ENCODE measurements at places on chromosomes 13 and 19.

DNA sequence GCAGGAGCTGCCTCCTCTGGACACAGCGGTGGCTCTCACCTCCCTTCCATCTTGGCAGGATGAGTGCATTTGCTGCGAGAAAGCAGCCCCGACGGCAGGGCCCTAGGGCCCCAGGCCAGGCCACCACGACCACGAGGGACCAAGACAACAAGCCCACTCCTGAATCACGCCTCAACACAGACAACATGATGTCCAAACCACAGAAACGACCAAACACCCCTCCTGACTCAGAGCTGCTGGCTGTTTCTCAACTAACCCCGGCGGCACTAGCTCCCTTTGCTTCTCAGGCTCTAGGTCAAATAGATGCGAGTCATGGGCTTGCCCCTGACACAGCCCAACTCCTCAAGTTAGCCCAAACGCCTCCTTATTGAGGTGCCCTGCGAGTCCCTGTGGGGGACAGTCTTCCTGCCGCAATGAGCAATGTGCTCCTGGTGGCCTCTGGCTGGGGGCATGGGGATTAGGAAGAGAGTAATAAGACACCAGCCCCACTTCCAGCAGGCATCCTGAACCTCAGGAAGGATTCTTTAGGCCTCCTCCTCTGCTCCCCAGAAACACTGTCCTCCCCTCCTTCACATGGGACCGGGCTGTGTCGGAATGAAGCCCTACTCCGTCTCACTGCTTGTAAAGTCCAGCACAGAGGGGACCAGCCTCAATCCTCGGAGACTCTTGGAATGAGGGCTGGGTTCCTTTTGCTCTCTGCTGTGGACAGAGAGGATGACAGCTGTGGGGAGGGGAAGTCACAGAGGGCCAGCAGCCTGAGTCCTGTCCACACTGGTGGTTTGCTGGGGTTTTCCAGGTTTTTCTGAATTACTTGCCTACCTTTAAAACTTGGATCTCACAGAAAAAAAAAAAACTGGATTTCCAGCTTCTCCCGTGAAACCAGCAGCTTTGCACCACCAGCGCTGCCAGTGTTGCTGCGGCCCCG, 6.9 kb upstream of the ATF5 start:
- DNase-seq = peak; percentile 28

DNA sequence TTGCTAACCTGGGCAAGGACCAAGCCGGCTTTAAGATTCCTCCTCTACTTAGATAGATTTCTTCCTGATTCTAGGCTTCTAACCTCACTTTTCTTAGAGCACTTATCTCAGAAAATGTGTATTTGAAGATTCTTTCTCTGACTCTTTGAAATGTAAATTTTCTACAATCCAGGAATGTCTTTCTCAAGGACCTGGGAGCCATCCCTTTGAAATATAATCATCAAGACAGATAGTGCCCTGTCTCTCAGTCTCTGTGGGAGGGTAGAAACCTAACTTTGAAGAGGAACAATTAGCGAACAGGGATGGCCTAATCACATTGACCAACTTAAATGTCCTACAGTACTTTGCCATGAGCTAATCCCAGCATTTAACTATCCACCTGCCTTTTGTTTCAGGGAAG, 1646.0 kb downstream of the PCDH9 start:
- no peak for DNase-seq

GRCh38 chr13:34431827-34432581, 510.1 kb upstream of the NBEA start:
- DNase-seq = no peak

DNA sequence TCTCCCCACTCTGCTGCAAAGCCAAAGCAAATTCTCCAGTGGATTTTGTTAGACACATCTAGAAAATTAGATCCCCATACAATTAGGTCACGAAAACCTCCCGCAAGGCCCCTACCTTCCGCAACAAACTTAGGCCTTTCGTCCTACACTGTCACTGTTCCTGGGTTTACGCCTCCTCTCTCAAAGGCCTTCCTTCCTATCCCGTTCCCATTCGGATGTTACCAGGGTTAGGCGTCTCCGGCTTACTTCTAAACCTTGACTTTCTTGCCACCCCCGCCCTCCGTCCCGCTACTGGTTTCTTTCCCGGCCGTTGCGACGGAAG, 754 bp downstream of the RNF6 start:
- peak; percentile 88 for DNase-seq

- no peak for DNase-seq
Observed at GRCh38 chr13:20116213-20116612, 44.6 kb downstream of the GJA3 start.

- DNase-seq = no peak
Observed at GRCh38 chr19:42156571-42156970, 24.3 kb upstream of the POU2F2 start.

DNA sequence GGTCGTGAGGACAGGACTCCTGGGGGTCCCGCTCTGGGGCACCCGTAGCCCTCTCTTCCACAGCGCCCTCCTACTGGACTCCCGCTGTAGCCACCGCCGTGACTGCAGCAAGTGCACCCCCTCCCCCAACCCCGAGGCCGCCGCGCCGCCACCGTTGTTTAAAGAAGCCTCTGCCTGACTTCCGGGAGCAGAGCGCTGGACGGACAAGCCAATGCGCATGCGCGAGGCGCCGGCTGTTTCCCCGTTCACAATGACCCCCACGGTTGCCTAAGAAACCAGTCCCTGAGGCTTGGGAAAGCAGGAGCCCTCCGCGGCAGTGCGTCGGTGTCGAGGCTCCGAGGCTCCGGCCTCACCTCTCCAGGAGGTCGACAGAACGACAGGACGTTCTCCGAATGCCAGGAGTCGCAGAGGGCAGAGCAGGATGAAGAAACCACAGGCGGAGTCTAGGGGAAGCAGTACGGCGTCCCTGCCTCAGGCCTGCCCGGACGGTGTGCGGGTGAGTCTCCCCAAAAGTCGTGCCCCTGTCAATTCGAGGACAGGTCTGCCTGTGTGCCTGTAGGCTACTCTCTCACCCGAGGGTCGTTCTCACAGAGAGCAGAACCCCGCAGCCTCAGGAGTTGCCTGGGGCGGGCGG, 70.5 kb upstream of the ZNF420 start:
- DNase-seq = no peak

DNA sequence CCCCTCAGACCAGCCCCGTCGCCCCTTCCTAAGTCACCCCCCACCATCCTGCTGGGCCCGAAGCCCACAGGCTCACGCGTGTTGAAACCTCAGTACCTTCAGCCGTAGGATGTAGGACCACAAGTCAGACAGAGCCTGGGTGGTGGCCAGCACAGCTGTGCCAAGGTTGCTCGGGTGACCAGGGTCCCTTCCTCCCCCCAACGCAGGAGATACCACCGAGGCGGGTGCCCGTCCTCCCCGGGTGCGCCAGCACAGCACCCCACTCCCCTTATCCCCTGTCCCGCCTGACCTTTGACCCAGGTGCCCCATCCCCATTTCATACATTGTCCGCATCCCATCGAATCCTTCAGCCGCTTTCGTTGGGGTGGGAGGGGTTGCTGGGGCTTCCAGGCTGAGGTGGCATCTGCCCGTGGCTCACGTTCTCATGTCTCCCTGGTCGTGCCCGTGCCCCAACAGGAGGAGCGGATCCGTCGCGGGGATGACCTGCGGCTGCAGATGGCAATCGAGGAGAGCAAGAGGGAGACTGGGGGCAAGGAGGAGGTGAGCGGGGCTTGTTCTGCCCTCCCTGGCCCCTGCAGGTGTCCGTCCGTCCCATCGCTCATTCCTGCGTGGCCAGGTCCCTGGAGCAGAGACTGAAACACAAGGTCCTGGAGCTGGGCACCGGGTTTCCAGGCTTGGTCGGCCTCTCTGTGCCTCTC, 14.5 kb downstream of the EPN1 start:
- DNase-seq = no peak

DNA sequence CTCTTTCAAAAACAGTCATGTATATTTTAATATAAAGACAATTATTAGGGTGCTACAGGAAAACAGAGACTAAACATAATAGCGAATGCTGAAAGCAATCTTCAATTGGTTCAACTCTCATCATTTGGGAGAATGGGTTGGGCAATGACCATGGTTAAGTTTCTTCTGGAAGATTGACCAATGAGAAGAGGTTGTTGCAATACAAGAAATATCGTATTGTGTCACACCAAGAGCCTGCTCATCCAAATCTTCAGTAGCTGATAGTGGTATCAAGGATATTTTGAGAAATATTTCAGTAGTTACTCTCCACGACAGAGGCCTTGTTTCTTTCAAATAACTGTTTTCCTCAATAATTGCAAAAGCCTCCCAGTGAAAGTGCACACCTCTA, 83.0 kb upstream of the FNDC3A start:
- DNase-seq = no peak

GRCh38 chr19:18173054-18173571, 500 bp upstream of the IFI30 start:
- DNase-seq = no peak

- no peak for DNase-seq
Observed at GRCh38 chr13:112710855-112711527, 21.2 kb downstream of the ATP11A start.

- no peak for DNase-seq
Observed at GRCh38 chr13:105345730-105346129, 1189.7 kb downstream of the EFNB2 start.

DNA sequence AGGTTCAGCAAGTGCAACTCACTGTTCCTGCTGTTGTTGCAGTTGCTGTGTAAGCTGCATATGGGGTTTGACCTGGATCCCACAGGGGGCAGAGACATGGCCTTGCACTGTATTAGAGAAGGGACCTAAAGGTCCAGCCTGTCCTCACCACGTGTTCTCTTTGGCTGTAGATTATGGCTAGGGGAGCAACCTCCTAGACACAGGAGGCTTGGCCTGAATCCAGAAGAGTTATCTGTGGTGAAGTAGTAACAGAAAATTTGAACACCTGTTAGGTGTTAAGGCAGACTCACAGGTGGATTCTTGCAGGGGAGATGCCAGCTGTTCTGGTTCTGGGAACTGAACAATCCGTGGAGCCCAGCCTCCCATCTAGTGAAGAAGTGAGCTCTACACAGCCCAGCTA, 3.4 kb upstream of the CYP4F11 start:
- no peak for DNase-seq

DNA sequence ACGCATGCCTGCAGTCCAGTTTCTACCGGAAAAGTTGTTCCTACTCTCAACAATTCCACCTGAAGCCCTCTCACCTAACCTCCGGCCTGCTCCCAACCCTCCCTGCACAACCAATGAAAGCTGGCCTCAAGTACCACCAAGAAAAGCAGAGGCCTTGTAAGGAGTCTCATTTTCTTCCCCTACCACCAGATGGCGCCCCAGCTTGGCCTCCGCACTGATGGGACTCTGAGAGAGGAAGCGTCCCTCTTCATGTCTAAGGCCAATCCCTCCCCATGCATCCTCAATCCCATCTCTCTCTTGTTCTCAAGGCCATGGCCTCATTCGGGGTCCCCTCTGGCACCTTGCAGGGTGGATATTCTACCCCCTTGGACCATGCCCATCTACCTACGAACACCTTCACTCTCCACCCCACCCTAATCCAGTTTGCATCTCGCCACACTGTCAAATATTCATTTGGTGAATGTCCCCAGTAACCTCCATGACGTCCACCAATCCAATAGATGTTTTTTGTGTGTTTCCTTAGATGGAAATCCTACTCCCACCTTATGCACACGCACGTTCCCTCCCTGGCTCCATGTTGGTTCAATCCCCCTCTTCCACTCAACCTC, 412.8 kb downstream of the ZNF536 start:
- DNase-seq = no peak

DNA sequence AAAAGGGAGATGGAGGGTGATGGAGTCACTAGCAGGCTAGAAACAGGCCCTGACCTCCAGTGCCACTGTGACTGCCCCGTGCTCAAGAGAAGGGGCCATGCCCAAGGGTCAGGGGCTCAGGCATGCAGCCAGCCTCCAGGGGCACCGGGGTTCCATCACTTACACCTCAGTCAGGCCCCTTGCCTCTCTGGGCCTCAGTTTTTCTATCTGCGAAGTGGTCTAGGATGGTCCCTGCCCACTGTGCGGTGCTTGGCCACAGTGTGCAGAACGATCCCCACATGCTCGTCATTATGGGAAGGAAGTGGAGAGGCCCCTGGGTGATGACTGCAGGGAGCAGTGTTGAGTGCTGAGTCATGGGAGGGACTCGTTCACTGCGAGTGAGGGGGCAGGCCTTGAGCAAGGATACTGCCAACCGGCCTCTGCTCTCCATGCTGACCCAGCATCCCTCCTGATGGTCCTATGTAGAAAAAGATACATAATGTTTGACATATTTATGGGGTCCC, 23.1 kb downstream of the TMED1 start:
- peak; percentile 27 for DNase-seq

DNA sequence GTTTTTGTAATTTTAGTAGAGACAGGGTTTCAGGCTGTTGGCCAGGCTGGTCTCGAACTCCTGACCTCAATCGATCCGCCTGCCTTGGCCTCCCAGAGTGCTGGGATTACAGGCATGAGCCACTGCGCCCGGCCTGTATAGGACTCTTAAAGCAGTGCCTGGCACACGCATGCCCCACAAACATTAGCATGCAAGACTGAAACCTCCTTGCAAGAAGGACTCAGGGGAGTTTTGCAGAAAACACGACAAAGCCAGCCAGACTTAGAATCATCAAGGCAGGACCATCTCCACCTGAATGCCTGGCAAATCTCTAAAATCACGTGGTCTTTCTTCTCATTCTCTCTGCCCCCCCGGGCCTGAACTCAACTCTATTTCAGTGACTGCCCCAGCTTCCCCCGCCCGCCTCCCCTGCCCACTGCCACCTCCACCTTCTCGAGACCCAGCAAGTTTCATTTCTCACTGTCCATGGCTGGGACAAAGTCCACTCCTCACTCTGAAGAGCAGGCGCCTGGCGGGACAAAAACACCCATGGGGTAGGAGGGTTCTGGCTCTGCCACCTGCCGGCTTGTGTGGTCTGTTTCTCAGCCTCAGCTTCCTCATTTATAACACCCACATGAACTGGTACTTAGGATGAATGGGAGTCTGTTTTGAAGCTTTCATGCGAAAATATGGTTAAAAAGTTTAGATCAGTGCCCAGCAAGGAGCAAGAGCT, 2.4 kb downstream of the TICAM1 start:
- DNase-seq = no peak

- no peak for DNase-seq
Observed at GRCh38 chr13:73861136-73861535, 273.1 kb downstream of the KLF12 start.

DNA sequence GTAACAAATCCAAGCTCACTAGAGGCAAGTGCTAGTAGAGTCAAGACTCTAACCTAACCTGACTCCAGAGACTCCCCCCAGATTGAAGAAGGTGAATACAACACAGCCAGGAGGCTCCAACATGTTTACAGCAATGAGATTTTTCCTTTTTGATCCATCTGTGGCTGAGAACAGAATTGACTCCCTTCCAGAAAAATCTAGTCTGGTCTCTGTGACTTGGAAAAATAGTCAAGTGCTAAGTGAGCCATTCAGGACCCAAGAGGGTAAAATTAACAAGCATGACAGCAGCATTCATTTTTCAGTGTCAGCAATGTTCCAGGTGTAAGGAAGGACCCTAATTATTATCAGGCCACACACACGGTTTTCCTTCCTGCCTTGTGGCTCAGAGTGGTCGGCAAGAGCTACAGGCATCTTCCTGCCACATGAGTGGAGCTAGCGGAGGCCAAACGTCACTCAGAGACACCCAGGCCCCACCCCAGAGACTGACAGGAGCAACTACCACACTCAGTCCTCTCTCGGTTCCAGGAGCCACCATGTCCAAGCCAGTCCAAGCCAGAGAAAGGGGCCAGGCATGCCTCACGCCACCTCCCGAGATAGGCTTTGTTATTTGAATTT, 395.1 kb downstream of the FOXO1 start:
- no peak for DNase-seq

GRCh38 chr13:113744197-113745000, 14.6 kb upstream of the TMEM255B start:
- no peak for DNase-seq

- DNase-seq = no peak
Observed at GRCh38 chr19:1941146-1942077, at the start of gene CSNK1G2. CSNK1G2 (plus strand) TSS chr19:1941172; CDS start chr19:1969773, 28,601 bp downstream.

All from kidney glomerular epithelial cell (primary cell).